Right cardiac atrium (tissue), 5 donors: ENCODE measurements at places on chromosomes 13 and 19. TPM values are rescaled to one million over a fixed set of nuclear protein-coding genes. Genes with fewer than 3 reads are reported as not detected.
A peak's percentile ranks its signal among the peaks of the same experiment; 100 is the strongest.

Gene VSTM2B
- not detected for total RNA-seq

Gene PCDH17
- 6.0 TPM for total RNA-seq

Gene NXNL1
- 0.45 TPM for total RNA-seq

Gene RASIP1
- total RNA-seq, result 19.0 TPM

Gene KXD1
- 55.4 TPM for total RNA-seq

Gene CGB8
- total RNA-seq, result not detected

Gene KLK11
- 0.69 TPM for total RNA-seq

Gene CDX2
- not detected for total RNA-seq

Gene HIPK4
- not detected for total RNA-seq

Gene TEKTIP1
- not detected for total RNA-seq

Gene GCDH
- total RNA-seq, result 29.6 TPM

Gene KIR2DL3
- total RNA-seq, result not detected

GRCh38 chr19:5026706-5027273 lies 57.9 kb downstream of the KDM4B start:
- DNase-seq, result no peak

- DNase-seq, result peak; percentile 75
These were observed 3.4 kb upstream of the WIZ start for GRCh38 chr19:15453091-15453578.

DNA sequence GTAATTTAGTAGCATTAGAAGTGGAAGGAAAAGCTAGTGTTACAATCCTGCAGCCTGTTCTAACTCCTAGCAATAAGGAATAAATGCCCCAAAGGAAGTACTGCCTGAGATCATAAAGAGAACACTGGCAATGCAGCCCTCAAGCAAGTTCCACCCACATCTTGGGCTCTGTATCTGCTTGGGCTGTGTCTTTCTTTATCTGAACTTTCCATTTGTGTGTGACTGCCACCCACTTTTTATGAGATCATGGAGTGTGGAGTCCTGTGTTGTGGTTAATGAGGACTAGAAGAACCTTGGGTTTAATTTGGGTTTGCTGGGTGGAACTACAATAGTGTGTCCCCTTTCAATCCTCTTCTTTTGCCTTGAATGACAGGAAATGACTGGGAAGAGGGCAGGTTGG lies 38.2 kb downstream of the RFXAP start:
- DNase-seq, result no peak

GRCh38 chr13:46604226-46604990 lies 51.4 kb downstream of the LRCH1 start:
- no peak for DNase-seq

GRCh38 chr13:24500977-24501376 lies 11.6 kb downstream of the PARP4 start:
- no peak for DNase-seq

DNA sequence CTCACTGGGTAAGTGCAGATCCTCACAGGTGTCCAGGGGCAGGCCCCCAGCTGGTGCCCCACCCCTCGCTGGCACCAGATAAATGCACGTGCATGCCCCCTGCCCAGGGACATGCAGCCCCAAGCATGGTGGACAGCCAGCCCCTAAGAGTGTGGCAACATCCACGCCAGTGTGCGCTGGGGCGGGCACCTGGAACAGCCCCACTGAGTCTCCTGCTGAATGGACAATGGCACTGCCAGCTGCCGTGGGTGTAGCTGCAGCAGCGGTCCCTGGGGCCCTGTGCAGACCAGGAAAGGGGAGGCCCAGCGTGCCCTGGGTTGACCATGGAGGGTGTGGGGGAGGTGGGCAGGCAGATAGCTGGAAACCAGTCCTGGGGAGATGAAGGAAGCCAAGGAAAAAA lies 538.7 kb upstream of the SGCG start:
- no peak for DNase-seq

- no peak for DNase-seq
These were observed 3.5 kb downstream of the RNF113B start for GRCh38 chr13:98173431-98174152.

DNA sequence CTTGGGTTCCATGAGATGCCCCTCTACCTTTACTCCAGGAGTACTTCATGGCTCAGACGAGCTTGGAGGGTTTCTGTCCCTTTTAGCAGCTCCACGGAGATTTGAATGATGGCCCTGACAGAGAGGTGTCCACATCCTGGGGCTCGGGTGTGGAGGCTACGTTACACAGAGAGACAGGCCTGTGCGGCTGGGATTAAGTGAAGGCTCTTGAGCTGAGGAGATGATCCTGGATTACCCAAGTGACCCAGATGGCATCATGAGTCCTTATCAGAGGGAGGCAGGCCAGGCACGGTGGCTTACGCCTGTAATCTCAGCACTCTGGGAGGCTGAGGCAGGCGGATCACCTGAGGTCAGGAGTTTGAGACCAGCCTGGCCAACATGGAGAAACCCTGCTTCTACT lies 12.4 kb downstream of the DPP9 start:
- peak; percentile 10 for DNase-seq

- DNase-seq, result peak; percentile 94
These were observed 46.7 kb downstream of the GAS6 start for GRCh38 chr13:113816946-113817859.

DNA sequence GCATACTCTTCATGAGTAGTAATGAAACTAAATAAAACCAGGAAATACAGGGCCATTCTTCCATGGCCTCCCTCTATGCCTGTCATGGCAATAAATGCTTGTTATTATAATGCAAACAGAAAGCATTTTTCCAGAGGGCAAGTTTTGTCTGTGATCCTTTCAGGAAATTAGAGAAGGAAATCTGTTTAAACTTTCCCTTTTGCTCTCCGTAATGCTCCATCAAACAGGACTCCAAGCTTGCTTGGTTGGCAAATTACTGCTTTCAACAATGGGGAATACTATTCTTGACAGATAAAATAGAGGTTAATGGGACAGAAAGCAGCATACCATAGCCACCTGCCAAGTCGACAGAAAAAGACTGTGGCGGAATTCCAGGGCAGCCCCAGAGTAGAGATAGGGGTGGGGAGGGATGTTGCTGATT lies 252.5 kb downstream of the LHFPL6 start:
- no peak for DNase-seq

DNA sequence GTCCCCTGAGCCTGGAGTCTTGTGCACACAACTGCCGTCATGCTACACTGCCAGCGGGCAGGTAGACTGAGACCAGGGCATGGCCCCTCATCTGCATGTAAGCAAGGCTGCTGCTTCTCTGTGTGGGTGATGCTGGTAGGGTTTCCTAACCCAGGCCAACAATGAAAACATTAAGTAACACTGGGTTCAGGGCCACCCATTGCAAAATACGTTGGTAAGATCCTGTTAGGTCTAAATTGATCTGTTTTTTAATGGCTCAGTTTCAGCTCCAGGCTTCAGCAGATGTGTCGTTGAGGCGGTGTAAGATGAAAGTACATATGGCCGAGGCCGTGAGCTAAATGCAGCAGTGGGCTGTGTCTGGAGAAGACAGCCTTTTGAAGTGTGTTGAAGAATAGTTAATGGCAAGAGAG lies 383.4 kb downstream of the IRS2 start:
- no peak for DNase-seq

- DNase-seq, result peak; percentile 70
These were observed 7.0 kb upstream of the TLE6 start for GRCh38 chr19:2970201-2970835.

DNA sequence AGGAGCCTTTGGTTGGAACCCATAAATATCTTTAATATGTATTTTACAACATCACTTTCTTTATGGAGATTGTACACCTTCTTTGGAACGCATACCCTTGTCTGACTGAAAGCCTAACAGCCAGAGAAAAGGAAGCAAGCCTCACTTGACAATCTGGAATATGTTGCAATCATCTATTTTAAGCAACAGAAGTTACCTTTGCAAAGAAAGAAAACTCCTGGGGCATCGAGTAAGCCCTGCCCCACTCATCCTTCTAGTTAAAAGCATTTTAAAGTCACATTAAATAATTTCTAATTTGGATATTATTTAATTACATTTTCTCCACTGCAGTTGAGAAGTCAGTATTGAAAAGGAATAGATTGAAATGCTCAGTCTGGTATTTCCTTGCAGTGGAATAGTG lies 542.7 kb downstream of the MYO16 start:
- no peak for DNase-seq

DNA sequence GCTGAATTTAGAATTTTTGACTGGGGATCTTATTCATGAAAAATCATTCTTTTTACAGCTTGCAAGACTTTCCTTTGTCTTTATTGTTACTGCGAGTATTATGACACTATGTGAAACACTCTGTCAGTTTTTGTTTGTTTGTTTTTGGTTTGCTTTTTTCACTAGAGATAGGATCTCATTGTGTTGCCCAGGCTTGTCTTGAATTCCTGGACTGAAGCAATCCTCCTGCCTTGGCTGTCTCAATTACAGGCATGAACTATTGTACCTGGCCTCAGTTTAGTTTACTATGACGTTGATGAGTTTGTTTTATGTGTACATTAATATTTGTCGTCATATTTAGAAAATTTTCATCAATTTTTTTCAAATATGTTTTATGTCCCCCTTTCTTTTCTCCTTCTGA lies 1030.0 kb upstream of the PRR20A start:
- DNase-seq, result no peak

- no peak for DNase-seq
These were observed 182.5 kb upstream of the OBI1 start for GRCh38 chr13:78841358-78841963.

DNA sequence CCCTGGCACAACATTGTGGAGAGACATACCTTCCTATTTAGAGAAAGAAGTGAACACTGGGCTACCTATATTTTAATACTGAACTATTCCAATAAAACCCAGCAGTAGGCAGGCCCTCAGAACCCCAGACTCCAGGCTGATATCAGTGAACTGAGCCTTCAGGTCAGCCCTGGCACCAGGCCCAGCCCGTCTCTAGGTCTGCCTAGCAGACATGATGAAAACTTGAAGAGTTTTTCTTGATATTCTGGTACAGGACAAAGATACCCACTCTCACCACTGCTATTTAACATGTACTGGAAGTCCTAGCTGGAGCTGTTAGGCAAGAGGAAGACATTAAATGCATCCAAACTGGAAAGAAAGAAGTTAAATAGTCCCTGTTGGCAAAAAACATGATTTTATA lies 396.6 kb upstream of the SPRY2 start:
- DNase-seq, result no peak

- DNase-seq, result no peak
These were observed 70.4 kb upstream of the CACNA1A start for GRCh38 chr19:13576726-13577125.

GRCh38 chr19:43634506-43634871 lies 5.2 kb downstream of the CADM4 start:
- no peak for DNase-seq

GRCh38 chr19:53013621-53014020 lies at the start of gene ERVV-1:
TSS of gene ERVV-1 (plus strand) at chr19:53013921. CDS start at chr19:53014091, 170 bp downstream.
- DNase-seq, result no peak

DNA sequence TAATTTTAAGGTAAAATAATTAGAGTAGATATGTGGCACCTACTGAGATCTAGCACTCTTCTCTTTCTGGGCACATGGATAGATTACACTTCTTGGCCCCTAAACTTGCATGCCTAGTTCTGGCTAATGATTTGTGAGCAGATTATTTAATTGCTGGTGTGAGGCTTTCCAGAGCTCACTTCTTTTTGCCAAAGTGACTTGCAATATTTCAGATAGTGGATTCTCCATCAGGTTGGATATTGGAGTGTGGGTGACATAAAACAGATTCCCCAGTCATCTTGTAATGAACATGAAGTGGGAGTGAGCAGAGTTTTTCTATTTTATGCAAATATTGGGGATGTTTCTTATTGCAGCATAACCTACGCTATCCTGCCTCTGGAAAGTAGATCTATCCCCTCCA lies 247.9 kb downstream of the KLF5 start:
- no peak for DNase-seq

GRCh38 chr13:45068036-45069001 lies 52.0 kb upstream of the GTF2F2 start:
- no peak for DNase-seq

- DNase-seq, result peak; percentile 63
These were observed 186.2 kb downstream of the EFNB2 start for GRCh38 chr13:106349080-106349931.

DNA sequence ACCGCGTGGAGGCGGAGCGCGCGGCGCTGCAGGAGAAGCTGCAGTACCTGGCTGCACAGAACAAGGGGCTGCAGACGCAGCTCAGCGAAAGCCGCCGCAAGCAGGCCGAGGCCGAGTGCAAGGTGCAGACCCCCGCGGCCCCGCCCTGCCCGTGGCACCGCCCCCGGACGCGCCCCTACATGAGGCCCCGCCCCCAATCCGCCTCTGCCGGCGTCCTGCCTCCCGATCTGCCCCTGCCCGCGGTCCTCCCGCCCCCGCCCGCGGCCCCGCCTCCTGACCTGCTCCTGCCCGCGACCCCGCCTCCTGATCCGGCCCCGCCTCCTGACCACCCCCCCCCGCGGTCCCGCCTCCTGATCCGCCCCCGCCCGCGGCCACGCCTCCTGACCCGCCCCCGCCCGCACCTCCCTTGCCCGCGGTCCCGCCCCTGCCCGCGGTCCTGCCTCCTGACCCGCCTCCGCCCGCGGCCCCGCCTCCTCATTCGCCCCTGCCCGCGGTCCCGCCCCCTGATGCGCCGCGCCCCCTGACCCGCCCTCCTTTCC lies 11.7 kb downstream of the PRR36 start:
- DNase-seq, result peak; percentile 84

DNA sequence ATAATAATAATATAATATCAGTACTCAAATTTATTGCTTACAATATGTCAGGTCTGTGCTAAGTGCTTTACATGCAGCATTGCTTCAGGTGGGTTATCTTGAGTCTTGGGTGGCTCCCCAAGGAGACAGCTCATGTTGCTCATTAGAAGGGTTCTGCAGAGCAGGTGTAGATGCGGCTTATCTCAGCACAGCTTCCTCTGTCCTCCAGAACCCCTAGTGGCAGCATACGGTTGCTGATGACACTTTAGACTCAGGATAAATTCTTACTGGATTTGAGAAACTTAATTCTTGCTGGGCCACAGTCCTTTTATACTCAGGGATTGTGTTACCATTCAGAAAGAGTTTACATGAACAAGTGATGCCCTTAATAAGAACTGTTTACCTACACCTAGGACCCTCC lies 8.9 kb downstream of the COG3 start:
- no peak for DNase-seq

- no peak for DNase-seq
These were observed 383.2 kb downstream of the UQCRFS1 start for GRCh38 chr19:28829762-28830161.

DNA sequence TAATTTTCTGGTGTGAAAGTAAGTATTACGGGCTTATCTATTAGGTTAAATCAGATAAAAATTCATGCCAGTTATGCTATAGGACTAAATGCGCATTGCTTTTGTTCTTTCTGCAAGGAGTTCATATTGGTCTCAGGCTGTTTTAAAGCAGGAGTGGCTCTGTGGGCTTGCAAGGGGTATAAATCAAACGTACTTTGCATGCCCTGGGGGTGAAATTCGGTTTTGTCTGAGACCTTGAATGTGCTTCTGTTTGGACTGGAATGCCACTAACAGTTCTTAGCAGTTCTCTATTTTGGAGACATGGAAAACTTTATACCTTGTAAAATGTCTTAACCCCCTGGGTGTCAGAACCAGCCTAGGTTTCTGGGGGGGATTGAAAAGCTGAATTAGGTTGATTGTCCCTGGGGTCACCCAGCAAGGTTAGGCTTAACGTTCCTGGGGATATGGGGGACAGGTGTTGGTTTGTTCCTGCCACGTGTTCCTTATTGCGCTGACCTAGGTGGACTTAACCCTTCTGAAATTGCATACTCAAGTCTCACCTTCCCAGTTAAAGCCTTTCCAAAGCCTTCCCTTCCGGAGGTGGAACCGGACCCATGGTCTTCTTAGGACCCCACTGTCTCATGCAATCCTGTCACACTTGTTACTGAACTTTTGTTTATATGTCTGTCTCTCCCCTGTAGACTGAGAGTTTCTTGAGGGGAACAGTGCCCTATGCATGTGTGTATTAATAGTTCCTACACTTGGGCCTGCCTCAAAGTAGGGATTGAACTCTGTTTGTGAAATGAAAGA lies 182.2 kb downstream of the LMO7 start:
- no peak for DNase-seq
